Activated CD4-positive, alpha-beta T cell treated with anti-CD3 and anti-CD28 coated beads, Interleukin-2, amount 10 ng/mL, durations not matched to agents 24 days and 14 days (primary cell): ENCODE measurements at places on chromosomes 16 and 17.

DNA sequence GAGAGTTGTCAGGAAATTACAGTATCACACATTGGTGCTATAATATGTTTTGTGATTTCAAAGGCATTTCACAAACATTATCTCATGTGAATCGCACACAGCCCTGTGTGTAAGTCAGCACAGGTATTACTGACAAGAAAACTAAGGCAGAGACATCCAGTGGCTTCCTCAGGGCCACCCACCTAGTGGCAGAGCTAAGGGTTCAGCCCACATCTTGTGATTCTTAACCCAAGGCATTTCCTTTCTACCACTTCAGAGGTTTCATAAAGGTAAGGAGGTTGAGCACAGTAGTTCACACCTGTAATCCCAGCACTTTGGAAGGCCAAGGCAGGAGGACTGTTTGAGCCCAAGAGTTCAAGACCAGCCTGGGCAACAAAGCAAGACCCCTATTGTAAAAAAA, 58.2 kb downstream of the STX8 start:
- no peak overlapping the region for H3K27ac ChIP-seq
- peak; percentile 69 for DNase-seq
- H3K4me1 ChIP-seq, result peaks cover 15% of the 10 kb centered on the region
- H3K27me3 ChIP-seq, result no peaks in the 10 kb centered on the region
- no peaks in the 10 kb centered on the region for H3K36me3 ChIP-seq

DNA sequence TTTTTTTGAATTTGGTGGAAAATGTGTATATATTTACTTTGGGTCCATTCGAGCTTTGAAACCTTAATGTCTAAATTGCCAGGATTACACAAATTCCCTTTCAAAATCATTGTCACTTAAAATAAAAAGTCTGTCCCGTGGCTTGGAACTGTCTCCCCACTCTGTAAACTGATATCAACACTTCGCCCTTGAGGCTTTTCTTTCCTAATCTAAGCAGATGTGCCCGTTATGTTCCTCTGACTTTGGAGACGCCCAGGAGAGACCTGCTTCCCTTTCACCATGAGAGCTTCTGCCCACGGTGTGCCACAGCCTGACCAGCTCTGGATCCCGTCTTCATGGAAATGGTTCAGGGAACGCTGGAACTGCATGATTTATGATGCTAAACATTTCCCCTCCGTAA, 151.3 kb downstream of the C16orf95 start:
- no peaks in the 10 kb centered on the region for H3K27me3 ChIP-seq
- H3K4me1 ChIP-seq, result no peaks in the 10 kb centered on the region
- no peak overlapping the region for H3K4me3 ChIP-seq
- no peak overlapping the region for H3K27ac ChIP-seq
- no peaks in the 10 kb centered on the region for H3K36me3 ChIP-seq

DNA sequence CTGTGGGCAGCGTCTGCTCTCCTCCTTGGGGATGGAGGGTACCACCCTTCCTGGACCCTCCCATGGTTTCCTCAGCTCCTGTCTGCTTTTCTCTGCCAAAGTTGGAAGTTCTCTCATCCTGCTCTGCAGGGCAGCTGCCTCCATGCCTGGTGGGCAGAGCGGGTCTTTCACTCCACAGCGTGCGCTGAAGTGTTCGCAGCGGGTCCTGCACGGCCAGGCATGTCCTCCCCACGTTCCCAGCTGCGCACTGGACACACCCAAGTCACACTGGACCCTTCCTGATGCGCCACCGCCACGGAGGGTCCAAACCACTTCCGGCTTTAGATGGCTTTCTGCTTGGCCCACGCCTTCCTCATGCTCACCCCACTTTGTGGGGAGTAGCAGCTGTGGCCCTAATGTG, 33.7 kb upstream of the NPTX1 start:
- peaks cover 2% of the 10 kb centered on the region for H3K27me3 ChIP-seq
- no peak overlapping the region for H3K27ac ChIP-seq
- no peak for DNase-seq
- no peak overlapping the region for H3K4me3 ChIP-seq

- peaks cover 13% of the 10 kb centered on the region for H3K4me1 ChIP-seq
- peaks cover 5% of the 10 kb centered on the region for H3K36me3 ChIP-seq
- no peak overlapping the region for H3K4me3 ChIP-seq
- H3K27ac ChIP-seq, result peak overlapping the region; percentile 34
Observed at GRCh38 chr16:69088684-69089083, 16.8 kb upstream of the HAS3 start.

- no peaks in the 10 kb centered on the region for H3K27me3 ChIP-seq
- DNase-seq, result peak; percentile 60
- peaks cover 30% of the 10 kb centered on the region for H3K4me1 ChIP-seq
- H3K36me3 ChIP-seq, result no peaks in the 10 kb centered on the region
- H3K27ac ChIP-seq, result peak overlapping the region; percentile 84
Observed at GRCh38 chr16:20938426-20938825, 37.9 kb downstream of the LYRM1 start.

DNA sequence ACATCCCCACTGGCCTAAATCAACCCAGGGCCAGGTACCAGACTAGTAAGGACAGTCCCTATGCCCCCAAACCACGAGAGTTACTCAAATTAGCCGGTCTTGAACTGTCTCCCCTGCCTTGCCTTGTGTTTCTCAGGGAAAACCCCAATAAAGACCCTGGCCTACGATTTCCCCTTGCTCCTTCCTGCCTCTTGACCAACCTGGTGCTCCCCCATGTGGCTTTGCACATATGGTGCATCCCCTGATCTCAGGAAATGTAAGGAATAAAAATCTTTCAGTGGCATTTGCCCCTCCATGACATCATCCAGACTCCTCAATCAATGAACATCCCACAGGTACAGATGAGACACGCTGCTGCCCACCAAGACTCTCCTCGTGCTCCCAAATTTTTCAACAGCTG, 87.9 kb downstream of the ZNF18 start:
- H3K4me1 ChIP-seq, result no peaks in the 10 kb centered on the region
- no peak overlapping the region for H3K4me3 ChIP-seq
- H3K27me3 ChIP-seq, result no peaks in the 10 kb centered on the region
- no peaks in the 10 kb centered on the region for H3K36me3 ChIP-seq

GRCh38 chr16:17426451-17426850, 44.3 kb downstream of the XYLT1 start:
- H3K4me3 ChIP-seq, result no peak overlapping the region
- peaks cover 11% of the 10 kb centered on the region for H3K4me1 ChIP-seq
- H3K27ac ChIP-seq, result no peak overlapping the region
- no peaks in the 10 kb centered on the region for H3K27me3 ChIP-seq

DNA sequence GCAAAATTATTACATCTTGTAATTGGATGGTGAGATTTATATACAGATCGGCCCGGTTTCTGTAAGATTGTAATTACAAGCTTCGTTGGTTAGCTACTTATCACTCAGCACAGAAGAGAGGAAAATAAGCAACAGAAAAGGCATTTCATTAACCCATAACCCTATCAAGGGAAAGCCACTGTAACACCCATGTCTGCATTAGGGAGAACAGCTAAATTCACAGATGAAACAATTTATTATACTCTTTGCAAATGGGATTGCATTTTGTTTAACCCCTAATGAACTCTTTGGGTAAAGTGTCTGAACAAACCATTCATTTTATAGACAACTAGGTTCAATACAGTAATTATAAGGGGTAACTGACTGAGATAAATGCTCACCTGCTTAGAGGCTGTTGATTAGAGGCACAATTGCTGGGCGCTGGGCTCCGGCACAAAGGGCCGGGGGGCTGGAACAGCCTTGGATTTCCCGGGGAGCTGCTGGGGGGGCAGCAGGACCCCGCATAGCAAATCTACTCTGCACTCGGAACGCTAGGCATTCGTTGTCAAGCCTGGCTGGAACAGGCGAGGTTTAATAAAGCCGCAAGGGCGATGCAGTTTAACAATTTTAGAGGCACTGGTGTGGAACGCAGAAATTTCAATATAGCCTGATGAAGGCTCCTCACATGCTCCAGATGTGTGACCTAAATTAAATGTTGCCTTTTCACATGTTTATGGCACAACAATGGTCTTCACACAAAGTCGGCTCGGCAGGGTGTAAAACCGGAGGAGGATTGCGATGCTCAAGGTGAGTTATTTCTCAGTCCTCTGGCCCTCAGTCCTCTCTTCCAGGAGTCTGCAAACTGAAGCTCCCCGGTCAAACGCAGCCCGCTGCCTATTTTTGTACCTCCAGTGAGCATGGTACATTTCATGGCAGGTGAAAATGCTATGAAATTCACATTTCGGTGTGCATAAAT, 134.0 kb upstream of the IRX6 start:
- no peaks in the 10 kb centered on the region for H3K27me3 ChIP-seq
- H3K4me3 ChIP-seq, result no peak overlapping the region
- no peaks in the 10 kb centered on the region for H3K36me3 ChIP-seq
- DNase-seq, result no peak
- no peaks in the 10 kb centered on the region for H3K4me1 ChIP-seq
- H3K27ac ChIP-seq, result no peak overlapping the region

- H3K36me3 ChIP-seq, result no peaks in the 10 kb centered on the region
- H3K27ac ChIP-seq, result peak overlapping the region; percentile 43
- peak overlapping the region; percentile 5 for H3K4me3 ChIP-seq
- peaks cover 2% of the 10 kb centered on the region for H3K27me3 ChIP-seq
- peak; percentile 66 for DNase-seq
- H3K4me1 ChIP-seq, result peaks cover 2% of the 10 kb centered on the region
Observed at GRCh38 chr17:58632324-58633314, 59.2 kb downstream of the TEX14 start.

DNA sequence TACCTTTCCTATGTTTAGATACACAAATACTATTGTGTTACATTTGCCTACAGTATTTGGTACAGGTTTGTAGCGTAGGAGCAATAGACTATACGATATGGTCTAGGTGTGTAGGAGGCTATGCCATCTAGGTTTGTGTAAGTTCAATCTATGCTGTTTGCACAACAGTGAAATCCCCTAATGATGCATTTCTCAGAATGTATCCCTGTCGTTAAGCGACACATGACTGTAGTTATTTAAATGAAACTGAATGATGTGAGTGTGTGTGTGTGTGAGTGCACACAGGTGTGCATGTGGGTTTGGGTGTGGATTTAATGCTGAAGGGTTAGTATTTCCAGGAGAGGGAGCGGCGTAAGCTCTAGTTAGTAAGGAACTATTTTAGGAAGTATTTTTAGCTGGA, 34.6 kb upstream of the SMIM36 start:
- peaks cover 6% of the 10 kb centered on the region for H3K4me1 ChIP-seq
- peaks cover 8% of the 10 kb centered on the region for H3K27me3 ChIP-seq
- no peak overlapping the region for H3K27ac ChIP-seq
- H3K36me3 ChIP-seq, result no peaks in the 10 kb centered on the region
- H3K4me3 ChIP-seq, result no peak overlapping the region
- DNase-seq, result no peak

GRCh38 chr16:84069540-84069939, 26.9 kb upstream of the SLC38A8 start:
- H3K4me3 ChIP-seq, result no peak overlapping the region
- no peaks in the 10 kb centered on the region for H3K27me3 ChIP-seq
- no peak for DNase-seq
- peaks cover 47% of the 10 kb centered on the region for H3K36me3 ChIP-seq
- H3K4me1 ChIP-seq, result no peaks in the 10 kb centered on the region

GRCh38 chr16:49839017-49839825, 16.7 kb downstream of the ZNF423 start:
- no peaks in the 10 kb centered on the region for H3K4me1 ChIP-seq
- H3K4me3 ChIP-seq, result no peak overlapping the region

- H3K4me1 ChIP-seq, result peaks cover 3% of the 10 kb centered on the region
- H3K27ac ChIP-seq, result no peak overlapping the region
- DNase-seq, result no peak
- H3K4me3 ChIP-seq, result no peak overlapping the region
- H3K36me3 ChIP-seq, result peaks cover 41% of the 10 kb centered on the region
Observed at GRCh38 chr16:85783441-85783840, 15.9 kb downstream of the EMC8 start.

GRCh38 chr17:79949656-79950209, 85.9 kb downstream of the TBC1D16 start:
- no peaks in the 10 kb centered on the region for H3K36me3 ChIP-seq
- H3K27me3 ChIP-seq, result no peaks in the 10 kb centered on the region
- H3K4me3 ChIP-seq, result no peak overlapping the region
- H3K4me1 ChIP-seq, result no peaks in the 10 kb centered on the region

DNA sequence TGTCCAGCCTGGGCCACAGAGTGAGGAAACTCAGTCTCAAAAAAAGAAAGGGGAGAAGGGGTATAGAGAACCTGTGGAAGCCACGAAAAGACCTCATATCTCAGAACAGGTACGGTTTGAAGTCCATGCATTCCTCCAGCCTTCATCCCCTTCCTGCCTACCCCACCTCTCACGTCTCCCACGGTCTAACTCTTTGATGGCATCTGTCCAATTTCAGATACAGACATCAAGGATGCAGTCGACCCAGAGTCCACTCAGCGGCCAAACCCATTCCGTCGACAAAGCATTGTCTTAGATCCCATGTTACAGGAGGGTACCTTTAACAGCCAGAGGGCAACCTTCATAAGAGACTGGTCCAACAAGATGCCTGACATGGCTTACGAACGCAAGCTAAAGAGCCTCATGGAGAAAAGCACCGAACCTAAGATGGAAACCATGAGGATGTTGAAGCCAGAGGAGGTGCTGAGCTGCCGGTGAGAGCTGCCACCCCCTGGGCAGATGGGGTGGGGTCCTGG, 22.7 kb downstream of the C16orf78 start:
- no peaks in the 10 kb centered on the region for H3K4me1 ChIP-seq
- DNase-seq, result no peak
- H3K27me3 ChIP-seq, result no peaks in the 10 kb centered on the region
- H3K27ac ChIP-seq, result no peak overlapping the region
- H3K4me3 ChIP-seq, result no peak overlapping the region

GRCh38 chr16:27769561-27770255, 219.8 kb downstream of the KATNIP start:
- no peak for DNase-seq
- H3K4me1 ChIP-seq, result no peaks in the 10 kb centered on the region
- H3K27ac ChIP-seq, result no peak overlapping the region
- no peaks in the 10 kb centered on the region for H3K27me3 ChIP-seq
- H3K4me3 ChIP-seq, result no peak overlapping the region

DNA sequence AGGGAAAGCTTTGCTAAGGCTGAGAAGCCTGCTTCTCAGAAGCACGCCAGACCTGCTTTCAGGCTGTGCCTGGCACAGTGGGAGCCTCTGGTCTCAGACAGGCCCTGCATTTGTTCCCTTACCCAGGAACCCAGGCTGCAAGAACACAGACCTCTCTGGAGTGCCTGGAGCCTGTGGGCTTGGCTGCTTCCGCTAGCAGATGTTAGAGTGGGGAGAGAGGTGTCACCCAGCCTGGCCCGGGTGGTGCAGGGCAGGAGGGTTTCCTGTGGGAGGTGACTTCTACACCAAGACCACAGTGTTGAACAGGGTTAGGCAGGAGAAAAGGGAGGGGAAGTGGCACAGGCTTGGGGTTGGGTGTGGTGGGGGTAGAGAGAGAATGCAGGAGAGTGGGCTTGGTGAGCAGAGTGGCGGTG, 35.8 kb upstream of the ADGRG1 start:
- peaks cover 41% of the 10 kb centered on the region for H3K4me1 ChIP-seq
- H3K27me3 ChIP-seq, result no peaks in the 10 kb centered on the region
- peak overlapping the region; percentile 79 for H3K4me3 ChIP-seq
- peak; percentile 92 for DNase-seq
- peaks cover 14% of the 10 kb centered on the region for H3K36me3 ChIP-seq

GRCh38 chr16:56505181-56505580, 14.6 kb downstream of the BBS2 start:
- no peak for DNase-seq
- H3K4me3 ChIP-seq, result no peak overlapping the region
- no peak overlapping the region for H3K27ac ChIP-seq
- peaks cover 21% of the 10 kb centered on the region for H3K36me3 ChIP-seq
- H3K27me3 ChIP-seq, result no peaks in the 10 kb centered on the region
